Activated CD4-positive, alpha-beta memory T cell treated with anti-CD3 and anti-CD28 coated beads for 36 hours (primary cell): ENCODE measurements at places on chromosomes 5 and 9.

DNA sequence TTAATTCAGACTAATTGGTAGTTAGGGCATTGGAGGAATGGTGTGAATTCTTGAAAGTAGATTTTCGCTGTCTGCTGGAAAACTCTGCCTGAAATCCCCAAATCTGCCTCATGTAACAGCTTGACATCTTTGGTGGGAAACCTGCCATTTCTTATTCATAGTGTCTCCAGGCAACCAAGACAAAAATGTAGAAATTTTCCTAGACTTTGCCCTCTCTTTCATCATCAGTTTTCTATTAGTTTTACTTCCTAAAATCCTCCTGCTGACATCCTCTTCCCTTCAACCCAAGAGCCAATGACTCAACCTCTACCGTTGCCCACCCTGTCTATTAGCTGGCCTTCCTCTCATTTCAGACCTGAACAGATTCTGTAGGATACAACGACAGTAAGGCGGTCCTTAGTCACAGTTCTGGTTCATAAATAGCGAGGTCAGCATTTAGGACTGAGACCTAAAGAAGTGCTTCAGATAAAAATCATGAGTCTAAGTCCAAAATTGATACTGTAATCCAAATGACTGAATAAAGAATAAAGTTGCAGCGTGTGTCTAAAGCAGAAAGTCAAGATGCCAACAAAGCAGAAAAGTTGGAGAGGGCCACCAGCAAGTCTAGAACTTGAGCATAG, 133.9 kb downstream of the MUSK start:
- no peak for DNase-seq

GRCh38 chr5:137496919-137497318, 2.2 kb downstream of the SPOCK1 start:
- no peak for DNase-seq

GRCh38 chr9:114112325-114112724, 13.2 kb upstream of the KIF12 start:
- no peak for DNase-seq

- no peak for DNase-seq
These were observed 377.1 kb downstream of the SPOCK1 start for GRCh38 chr5:137122075-137122474.

- no peak for DNase-seq
These were observed 167.1 kb upstream of the PAPPA start for GRCh38 chr9:115986508-115986907.

- DNase-seq, result no peak
These were observed 35.0 kb upstream of the RIC1 start for GRCh38 chr9:5593904-5594303.

GRCh38 chr9:91419222-91420191, 4.1 kb downstream of the NFIL3 start:
- DNase-seq, result peak; percentile 74

DNA sequence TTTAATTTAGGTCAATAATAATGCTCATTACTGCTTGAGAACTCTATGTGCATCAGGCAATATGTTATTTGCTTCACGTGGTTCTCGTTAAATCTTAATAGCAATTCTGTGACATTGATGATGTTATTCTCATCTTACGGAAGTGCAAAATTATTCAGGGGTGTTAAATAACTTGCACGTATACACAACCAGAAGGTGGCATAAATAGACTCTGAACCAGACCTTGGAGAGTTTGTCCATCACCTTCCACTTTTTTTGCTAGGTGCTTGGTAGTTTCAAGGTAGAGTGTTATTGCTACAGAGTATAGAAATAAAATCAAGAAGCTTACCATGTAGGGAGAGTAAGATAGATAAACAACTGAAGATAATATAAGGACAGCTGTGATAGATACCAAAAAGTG, 23.6 kb upstream of the TNFAIP8 start:
- no peak for DNase-seq

GRCh38 chr5:52275639-52276038, 512.1 kb upstream of the ITGA1 start:
- DNase-seq, result no peak

- no peak for DNase-seq
These were observed 120.5 kb downstream of the TUSC1 start for GRCh38 chr9:25557645-25558300.
